Activated CD4-positive, alpha-beta T cell treated with anti-CD3 and anti-CD28 coated beads, Interleukin-2, amount 10 ng/mL, durations not matched to agents 7 days and 5 days (primary cell): ENCODE measurements at places on chromosomes 11 and 22. TPM values are rescaled to one million over a fixed set of nuclear protein-coding genes. Genes with fewer than 3 reads are reported as not detected.

GRCh38 chr22:40605761-40606160, 30.8 kb downstream of the MRTFA start:
- no peak for DNase-seq
- peaks cover 29% of the 10 kb centered on the region for H3K4me1 ChIP-seq
- no peaks in the 10 kb centered on the region for H3K27me3 ChIP-seq
- no peak overlapping the region for H3K4me3 ChIP-seq
- H3K27ac ChIP-seq: no peak overlapping the region

- H3K4me1 ChIP-seq: no peaks in the 10 kb centered on the region
- DNase-seq: no peak
- no peak overlapping the region for H3K27ac ChIP-seq
Measured at GRCh38 chr11:45739866-45740265, 65.1 kb upstream of the SLC35C1 start.

DNA sequence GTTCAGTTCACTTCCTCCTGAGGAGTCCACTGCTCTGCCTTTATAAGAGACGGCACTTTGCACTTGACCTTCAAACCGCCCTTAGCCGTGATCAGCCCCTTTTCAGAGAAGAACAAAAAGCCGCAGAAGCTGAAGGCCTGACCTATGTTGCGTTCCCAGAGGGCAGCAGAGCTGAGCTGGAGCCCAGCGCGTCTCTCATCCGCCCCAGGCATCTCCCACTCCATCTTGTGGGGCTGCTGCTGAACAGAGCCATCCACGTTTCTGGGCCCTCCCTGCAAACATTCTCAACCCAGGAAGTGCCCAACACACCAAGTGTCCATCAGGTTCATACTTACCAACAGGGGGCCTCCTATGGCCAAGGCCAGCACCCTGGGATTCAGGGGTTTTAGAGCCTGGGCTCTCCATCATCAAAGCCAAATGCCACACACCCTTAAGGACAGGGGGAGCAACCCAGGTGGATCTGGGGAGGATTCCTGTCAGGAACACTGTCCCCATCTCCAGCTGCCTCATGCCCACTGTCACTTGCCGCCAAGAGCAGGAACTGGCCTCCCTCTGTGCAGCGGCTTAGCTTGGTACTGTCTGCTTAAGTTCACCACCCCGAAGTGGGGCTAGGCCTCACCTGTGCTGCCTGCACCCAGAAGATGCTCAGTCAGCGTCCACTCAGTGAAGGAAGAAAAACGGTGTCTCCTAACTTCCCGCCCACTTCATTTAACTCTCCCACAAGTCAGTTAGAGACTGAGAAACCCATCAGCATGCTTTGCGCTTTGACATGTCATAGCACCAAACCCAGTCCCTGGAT, 16.0 kb upstream of the EFCAB6 start:
- no peak for DNase-seq
- no peaks in the 10 kb centered on the region for H3K4me1 ChIP-seq
- H3K4me3 ChIP-seq: no peak overlapping the region
- H3K27me3 ChIP-seq: no peaks in the 10 kb centered on the region
- no peak overlapping the region for H3K27ac ChIP-seq

DNA sequence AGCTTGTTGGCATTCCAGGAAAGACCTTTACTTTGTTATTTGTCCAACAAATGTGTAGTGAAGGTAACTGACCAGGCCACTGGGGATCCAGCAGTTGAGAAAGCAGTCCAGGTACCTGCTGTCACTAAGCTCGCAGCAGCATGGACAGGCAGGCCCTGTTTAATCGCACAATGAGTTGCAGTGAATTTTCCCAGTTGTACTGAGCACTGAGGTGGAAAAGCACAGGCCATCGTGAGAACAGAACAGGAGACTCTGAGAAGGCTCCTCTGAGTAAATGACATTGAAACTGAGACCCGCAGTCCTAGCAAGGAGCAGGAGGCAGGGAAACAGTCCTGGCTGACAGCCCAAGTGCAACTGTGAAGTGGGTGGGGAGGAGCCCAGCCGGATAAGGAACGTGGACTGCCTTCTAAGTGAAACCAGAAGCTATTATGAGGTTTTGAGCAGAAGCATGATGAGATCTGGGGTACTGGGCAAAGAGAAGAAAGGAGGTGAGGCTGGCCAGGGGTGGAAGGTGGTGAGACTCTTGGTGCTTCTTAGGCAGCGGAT, 39.8 kb upstream of the CDON start:
- no peak overlapping the region for H3K27ac ChIP-seq
- no peaks in the 10 kb centered on the region for H3K4me1 ChIP-seq
- DNase-seq: no peak
- H3K4me3 ChIP-seq: no peak overlapping the region

DNA sequence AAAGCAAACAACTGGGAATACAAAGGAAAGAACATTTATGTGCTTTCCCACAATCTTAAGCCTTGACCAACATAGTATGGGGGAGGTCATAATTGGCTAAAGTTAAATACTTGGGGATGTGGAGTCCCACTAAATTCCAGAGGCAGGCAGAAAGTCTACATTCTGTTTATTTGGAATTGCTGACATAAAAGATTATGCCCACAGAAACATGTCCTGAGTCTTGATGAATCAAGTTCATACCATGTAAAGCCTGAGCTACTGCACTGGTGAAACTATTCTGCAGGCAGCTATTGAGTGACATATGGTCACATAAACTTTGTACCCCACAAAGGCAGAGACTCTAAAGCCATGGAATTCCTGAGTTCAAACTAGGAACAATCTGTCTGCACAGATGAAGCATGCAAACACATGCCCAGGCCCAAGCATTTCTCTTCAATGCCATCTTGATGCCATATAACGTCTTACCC, 69.9 kb upstream of the CHRM4 start:
- H3K36me3 ChIP-seq: peaks cover 2% of the 10 kb centered on the region
- no peak overlapping the region for H3K27ac ChIP-seq
- no peaks in the 10 kb centered on the region for H3K27me3 ChIP-seq
- H3K4me1 ChIP-seq: peaks cover 9% of the 10 kb centered on the region
- no peak overlapping the region for H3K4me3 ChIP-seq
- DNase-seq: no peak

- no peak overlapping the region for H3K27ac ChIP-seq
- no peaks in the 10 kb centered on the region for H3K4me1 ChIP-seq
- H3K36me3 ChIP-seq: no peaks in the 10 kb centered on the region
- no peak for DNase-seq
- no peak overlapping the region for H3K4me3 ChIP-seq
Measured at GRCh38 chr11:124207102-124207792, 24.1 kb downstream of the OR10D3 start.

- no peaks in the 10 kb centered on the region for H3K27me3 ChIP-seq
- peak overlapping the region; percentile 25 for H3K4me3 ChIP-seq
- DNase-seq: peak; percentile 84
- H3K36me3 ChIP-seq: peaks cover 74% of the 10 kb centered on the region
- H3K4me1 ChIP-seq: peaks cover 67% of the 10 kb centered on the region
- peak overlapping the region; percentile 94 for H3K27ac ChIP-seq
Measured at GRCh38 chr11:66068154-66068821, 1.8 kb upstream of the PACS1 start.

DNA sequence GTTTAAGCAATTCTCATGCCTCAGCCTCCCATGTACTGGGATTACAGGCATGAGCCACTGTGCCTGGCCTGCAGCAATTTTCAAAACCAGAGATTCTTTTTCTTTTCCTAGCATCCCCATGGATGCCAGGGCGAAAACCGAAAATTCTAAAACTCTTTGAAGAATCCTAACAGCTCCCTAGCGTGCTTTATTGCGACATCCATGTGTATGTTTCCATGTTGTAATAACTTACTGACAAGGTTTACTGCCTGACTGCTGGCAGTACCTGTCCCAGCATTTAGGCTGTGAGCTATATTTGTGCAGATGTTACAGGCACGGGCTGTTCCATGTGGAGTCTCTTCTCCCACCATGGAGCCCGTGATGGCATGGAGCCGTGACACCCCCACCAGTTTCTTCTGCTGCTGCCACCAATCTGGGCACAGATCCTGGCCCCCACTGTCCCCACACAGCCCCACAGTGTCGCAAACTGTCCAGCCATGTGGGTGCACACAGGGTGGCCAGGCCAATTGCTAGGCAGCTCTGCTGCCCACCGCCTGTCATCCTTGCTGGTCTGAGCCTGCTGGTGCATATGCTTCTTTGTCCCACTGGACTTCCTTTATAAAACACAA, 7.1 kb upstream of the TAB1 start:
- no peaks in the 10 kb centered on the region for H3K27me3 ChIP-seq
- no peaks in the 10 kb centered on the region for H3K36me3 ChIP-seq
- H3K4me3 ChIP-seq: no peak overlapping the region
- peaks cover 22% of the 10 kb centered on the region for H3K4me1 ChIP-seq

- peak overlapping the region; percentile 41 for H3K27ac ChIP-seq
- H3K4me1 ChIP-seq: peaks cover 79% of the 10 kb centered on the region
- no peaks in the 10 kb centered on the region for H3K27me3 ChIP-seq
- no peak for DNase-seq
Measured at GRCh38 chr11:48050304-48050703, 69.9 kb downstream of the PTPRJ start.

DNA sequence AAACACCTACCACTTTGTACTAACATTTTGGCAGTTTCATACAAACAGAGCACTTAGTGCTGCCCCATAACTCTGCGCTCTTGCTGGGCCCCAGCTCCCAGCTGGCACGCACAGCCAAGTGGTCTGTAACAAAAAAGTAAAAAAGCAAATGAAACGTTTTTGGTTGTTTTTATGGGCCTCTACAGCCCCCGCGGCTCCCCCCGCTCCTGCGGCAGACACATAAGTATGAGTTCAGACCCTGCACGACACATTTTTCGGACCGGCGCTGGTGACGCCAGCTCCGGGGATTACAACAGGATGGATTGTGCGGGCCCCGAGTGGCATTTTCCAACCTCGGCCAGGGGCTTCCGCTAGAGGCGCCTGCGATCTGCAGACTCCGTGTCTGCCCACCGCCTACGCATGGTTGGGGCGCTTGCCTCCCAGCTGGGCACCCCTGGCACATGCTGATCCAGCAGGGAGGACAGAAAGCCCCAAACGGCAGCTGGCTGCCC, 418.2 kb downstream of the SOX6 start:
- H3K4me3 ChIP-seq: no peak overlapping the region
- H3K27me3 ChIP-seq: peaks cover 3% of the 10 kb centered on the region
- no peak overlapping the region for H3K27ac ChIP-seq
- DNase-seq: no peak
- no peaks in the 10 kb centered on the region for H3K4me1 ChIP-seq

DNA sequence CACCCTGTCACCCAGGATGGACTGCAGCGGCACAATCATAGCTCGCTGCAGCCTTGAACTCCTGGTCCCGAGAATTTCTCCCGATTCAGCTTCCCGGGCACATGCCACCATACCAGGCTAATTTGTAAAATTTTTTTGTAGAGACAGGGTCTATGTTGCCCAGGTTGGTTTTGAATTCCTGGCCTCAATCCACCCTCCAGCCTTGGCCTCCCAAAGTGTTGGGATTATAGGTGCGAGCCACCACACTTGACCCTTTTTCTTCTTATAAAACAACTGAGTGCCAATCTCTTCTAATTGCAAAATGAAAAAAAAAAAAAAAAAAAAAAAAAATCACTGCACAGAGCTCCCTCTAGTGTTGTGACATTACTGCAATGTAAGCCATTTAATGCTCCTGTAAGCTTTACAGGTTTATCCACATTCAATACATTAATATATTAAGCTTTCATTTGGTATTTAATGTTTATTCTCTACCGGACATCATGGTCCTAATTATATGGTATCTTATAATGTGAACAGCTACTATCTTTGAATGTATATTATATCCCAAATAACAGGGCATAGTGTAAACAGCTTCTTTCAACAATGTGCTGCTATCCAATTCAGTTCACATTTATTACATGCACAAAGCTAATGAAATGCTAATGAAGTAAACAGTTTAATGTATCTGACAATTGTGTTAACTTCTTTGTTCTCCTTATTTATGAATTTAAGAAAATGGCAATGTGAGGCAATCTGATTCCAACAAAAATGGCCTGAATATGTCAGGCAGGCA, 44.6 kb downstream of the COPB1 start:
- no peaks in the 10 kb centered on the region for H3K27me3 ChIP-seq
- no peak overlapping the region for H3K27ac ChIP-seq
- DNase-seq: no peak
- peaks cover 4% of the 10 kb centered on the region for H3K4me1 ChIP-seq
- H3K36me3 ChIP-seq: peaks cover 37% of the 10 kb centered on the region
- no peak overlapping the region for H3K4me3 ChIP-seq

GRCh38 chr22:45248832-45249561, 8.3 kb upstream of the KIAA0930 start:
- H3K27ac ChIP-seq: no peak overlapping the region
- H3K4me3 ChIP-seq: no peak overlapping the region
- peaks cover 3% of the 10 kb centered on the region for H3K4me1 ChIP-seq
- H3K27me3 ChIP-seq: no peaks in the 10 kb centered on the region

DNA sequence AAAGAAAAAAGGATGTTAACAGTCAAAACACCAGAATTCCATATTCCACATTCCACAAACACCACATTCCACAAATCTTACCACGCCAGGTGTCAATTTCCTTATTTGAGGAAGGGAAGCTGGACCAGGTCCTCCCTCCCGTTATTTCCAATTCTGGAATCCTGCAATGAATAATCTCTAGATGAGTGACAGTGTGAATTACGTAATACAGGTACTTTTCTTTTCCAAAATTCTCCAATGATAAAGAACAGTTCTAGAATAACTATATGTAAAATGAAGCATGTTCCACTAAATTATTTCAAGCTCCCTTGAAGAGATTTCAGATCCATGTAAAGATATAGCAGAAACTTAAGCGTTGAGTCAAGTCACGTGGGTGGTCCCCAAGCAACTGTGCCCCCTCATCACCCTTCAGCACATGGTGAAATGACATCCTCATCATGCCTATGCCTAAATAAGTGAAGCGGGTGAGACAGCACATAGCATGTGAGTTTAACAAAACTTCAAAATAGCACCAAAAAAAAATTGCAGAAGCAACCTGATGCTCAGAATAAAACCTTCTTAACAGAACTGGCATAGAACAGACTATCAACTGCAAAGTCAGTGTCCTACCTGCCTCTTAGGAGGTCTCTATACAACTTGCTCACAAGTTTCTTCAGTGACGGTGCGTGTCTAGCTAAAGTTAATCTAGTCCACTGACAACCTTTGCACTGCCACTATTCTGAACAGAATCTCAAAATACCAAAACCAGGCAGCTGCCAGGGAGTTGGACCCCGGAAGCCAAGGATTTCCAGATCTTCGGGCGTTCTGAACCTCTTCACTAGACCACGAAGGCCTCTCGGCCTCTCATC, 876 bp downstream of the NFRKB start:
- H3K4me3 ChIP-seq: peak overlapping the region; percentile 91
- H3K4me1 ChIP-seq: peaks cover 47% of the 10 kb centered on the region
- no peak for DNase-seq
- peak overlapping the region; percentile 90 for H3K27ac ChIP-seq

GRCh38 chr22:41198027-41198580, 7.0 kb upstream of the L3MBTL2 start:
- H3K27me3 ChIP-seq: peaks cover 22% of the 10 kb centered on the region
- H3K4me1 ChIP-seq: peaks cover 9% of the 10 kb centered on the region
- no peaks in the 10 kb centered on the region for H3K36me3 ChIP-seq
- H3K4me3 ChIP-seq: peak overlapping the region; percentile 81

OR51E2 gene
- total RNA-seq: not detected

THY1 gene
- not detected for total RNA-seq

TMPRSS5 gene
- total RNA-seq: 0.52 TPM

ABTB2 gene
- 0.65 TPM for total RNA-seq
